ENCODE measurements at places on chromosomes 6 and 20.

GRCh38 chr20:59123011-59123677 lies 40.5 kb upstream of the ZNF831 start:
- no peak for DNase-seq

DNA sequence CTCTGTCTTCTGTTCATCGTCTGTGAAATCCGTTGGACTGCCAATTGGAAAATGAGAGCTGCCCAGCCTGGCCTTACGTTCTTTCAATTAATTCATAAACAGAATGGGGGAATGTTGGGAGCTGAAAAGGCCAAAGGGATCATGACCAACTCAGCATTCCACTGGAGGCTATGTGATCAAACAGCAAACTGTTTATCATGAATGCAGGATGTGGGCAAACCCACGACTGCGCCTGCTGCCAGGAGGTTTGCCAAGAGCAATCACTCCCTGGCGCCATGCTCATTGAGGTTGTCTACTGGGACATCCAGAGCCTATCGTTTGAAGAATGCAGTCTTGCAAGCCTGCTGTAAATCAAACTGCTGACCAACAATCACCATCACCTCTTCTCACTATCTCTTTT lies 9.3 kb upstream of the FKBP1A start:
- no peak for DNase-seq

- DNase-seq, result no peak
These were observed 6.0 kb downstream of the NOX3 start for GRCh38 chr6:155449450-155450239.

DNA sequence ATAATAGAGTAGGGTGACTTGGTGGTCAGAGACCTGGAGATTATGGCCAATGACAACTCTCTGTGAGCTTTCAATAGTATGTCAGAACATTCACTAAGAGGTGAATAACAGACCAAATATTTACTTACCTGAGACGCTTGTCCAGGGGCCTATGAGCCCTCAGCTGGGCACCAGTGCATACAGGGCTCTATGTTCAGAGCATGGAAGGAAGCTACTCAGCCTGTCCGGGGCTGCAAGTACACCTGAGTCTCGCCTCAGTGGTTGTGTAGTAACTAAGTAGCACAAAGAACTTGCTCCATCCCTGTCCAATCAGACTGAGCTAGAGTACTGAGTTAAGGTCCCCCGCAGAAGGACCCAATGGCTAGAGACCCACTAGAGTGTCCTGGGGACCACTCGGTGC lies 11.6 kb upstream of the SCGN start:
- no peak for DNase-seq

GRCh38 chr6:122712093-122712447 lies 67.4 kb upstream of the FABP7 start:
- no peak for DNase-seq

- DNase-seq, result no peak
These were observed 37.2 kb downstream of the EDN1 start for GRCh38 chr6:12327391-12327790.

DNA sequence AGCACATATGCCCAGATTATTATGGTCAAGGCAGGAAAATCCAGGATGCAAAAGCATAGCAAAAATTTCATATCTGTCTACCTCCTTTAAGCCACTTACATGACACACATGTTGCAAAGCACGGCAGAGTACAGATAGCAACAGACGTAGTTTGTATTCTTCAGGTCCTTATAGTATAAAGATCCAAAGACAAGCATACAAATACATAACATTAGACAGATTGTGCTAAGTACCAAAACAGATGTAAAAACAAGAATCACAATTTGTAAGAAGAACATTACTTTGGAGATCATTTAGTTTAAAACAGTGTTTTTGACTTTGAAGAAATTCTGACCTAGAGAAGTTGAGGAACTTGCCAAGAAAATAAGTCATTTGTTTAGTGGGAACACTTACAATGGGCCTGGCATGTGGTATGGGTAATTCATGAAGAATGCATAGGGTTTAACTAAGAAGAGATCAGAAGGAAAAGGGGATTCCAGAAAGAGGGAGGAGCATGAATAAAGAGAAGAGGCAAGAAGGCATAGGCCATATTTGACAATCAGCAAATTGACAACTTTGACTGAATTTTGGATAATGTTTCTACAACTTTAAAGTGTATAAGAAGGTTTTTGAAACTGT lies 30.6 kb upstream of the LMBRD1 start:
- no peak for DNase-seq

DNA sequence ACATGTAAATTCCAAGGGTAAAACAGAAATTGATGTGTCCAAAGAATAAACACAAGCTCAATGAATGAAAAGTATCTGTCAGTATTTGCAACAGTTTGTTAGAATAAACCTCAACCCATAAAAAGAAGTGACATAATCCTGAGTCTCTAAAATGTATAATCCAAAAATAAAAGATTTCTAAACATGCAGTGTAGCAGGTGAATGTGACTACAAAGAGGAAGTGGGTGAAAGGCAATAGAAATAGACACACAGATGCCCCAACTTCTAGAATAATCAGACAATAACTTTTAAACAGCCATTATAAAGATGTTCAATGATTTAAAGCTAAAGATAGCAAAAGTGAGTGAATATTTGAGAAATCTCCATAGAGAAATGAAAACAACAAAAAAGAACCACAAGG lies 1009.2 kb upstream of the GJE1 start:
- no peak for DNase-seq

DNA sequence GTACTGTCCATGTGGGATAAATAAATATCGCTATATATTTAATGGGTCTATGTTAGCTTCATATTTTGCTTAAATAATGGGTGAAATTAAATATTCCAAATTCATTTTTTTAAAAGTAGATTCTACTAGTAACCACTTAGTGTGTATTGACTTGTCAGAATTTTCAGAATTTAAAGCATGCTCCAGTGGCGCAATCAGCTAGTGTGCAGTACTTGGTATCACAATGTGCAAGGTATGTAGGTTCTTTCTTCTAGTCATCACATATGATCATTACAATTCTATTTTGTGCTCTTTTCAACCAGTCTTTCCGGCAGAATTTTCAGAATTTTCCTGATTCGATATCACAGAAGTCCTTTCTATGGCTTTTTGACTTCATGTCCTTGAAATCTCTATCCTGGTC lies 32.6 kb downstream of the PDE7B start:
- DNase-seq, result no peak

DNA sequence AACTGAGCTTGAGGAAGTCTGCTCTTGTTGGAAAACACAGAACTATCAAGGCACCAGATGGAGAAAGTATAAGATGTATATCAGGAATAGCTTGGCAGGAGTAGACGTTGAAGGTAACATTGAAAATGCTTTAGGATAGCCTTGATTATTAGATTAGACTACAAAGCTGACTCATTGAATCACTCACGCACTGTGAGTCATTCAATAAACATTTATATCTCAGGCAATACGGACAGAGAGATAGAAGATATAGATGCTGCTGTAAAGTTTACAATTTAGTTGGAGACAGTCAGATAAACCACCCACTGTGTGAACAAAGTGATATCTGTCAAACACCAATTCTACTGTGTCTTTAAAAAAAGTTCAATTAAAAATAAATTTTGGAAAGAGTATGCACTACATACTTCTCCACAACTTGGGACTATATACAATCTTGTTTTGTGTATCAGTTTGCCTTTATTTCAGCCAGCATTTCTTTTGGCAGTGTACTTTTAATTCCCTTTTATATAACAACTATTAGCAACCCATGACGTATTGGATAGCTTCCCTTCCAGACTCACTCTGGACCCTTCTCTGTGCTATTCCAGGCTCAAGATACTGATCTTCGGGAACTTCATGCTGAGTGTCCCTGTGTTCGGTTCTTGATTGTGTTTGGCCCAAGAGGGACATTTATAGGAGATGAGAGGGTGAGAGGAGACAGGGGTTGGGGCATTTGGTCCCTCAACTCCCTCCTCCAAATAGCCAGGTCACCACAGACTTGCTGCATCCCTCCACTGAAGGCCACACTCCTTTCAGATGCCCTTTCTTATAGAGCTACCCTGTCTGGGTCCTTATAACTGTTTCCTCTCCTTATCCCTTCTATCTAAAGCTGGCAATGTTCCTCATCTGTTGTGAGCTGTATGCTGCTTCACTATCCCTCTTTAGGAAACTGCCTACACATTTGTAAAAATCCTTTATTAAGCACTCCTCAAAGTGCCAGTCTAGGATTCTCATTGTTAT lies 176.6 kb upstream of the PTPRK start:
- DNase-seq, result no peak

- DNase-seq, result no peak
These were observed 226.1 kb downstream of the QKI start for GRCh38 chr6:163640641-163641040.

- DNase-seq, result no peak
These were observed 37.8 kb upstream of the EYA4 start for GRCh38 chr6:133203344-133203697.

DNA sequence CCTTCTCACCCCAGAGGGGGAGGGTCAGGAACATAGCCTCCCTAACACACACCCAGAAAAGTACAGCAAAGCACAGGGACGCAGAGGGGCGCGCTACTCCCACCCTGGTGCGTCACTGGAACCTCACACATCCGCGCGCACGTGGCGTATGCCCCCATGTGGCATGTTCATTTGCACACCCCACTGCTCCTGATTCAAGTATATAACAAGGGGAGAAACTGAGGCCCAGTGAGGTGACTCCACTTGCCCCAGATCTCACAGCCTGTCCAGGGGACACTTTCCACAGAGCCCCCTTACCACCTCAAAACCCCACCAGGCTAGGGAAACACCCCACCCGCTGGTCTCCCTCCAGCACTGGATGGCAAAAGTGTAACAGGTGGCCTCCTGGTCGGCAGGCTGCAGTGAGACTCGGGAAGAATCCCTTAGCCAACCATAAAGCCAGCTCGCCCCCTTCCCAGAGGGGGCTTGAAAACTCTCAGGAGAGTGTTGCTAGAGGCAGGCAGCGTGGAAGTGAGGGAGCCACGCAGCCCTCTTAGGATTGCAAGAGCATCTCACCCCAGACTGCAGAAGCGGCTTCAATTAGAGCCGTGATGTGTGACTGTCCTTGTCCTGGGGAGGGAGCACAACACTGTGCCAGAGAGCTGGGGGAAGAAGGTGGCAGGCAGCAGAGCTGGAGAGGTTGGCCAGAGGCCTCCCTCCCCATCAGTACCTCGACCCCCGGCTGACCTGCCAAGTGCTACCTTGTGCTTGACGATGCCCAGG lies at the start of gene GRM4:
GRM4 (minus strand) TSS at position 67 of the 762 bp plus-strand sequence. CDS start 12,591 bp downstream, outside the sequence.
- no peak for DNase-seq

DNA sequence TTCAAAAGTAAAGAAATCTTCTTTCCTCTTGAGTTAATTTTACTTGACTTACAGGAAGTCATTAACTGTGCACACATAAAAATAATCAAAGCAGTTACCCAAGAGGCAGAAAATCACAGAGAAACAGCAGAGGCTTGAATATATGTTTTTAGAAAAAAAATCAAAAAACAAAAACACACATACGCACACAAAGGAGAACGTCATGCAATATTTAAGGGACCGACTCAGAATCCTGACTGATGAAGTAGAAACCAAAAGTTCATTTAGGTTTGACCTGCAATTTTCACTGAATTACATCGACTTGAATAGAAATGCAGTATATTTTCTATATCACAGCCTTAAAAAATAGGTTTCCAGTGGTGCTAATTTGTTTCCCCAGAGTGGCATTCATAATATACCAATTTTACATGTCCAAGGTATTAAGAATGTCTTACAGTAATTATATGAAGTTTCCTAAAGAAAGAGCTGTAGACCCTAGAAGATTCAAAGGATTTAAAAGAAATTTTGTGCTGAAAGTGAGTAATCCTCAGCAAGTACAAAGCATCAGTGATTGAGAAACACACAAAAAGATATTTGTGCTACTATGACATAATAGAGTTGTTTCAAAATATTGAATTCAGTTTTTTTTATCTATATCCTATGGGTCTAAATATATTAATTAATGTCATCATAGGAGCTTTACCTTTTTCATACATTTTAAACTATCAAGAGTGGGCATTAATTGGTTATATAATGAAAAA lies 358.5 kb upstream of the RUNX2 start:
- no peak for DNase-seq
